ENCODE measurements at places on chromosomes 7 and 10.

- no peak for DNase-seq
These were observed 126.7 kb downstream of the TNS3 start for GRCh38 chr7:47454974-47455871.

GRCh38 chr10:116272440-116273283 lies at the start of gene GFRA1:
Gene GFRA1, minus strand, starts transcription at chr10:116273206. Its CDS starts 1,177 bp downstream, at chr10:116272029.
- DNase-seq = no peak

- DNase-seq = no peak
These were observed 498.2 kb downstream of the TNS3 start for GRCh38 chr7:47083476-47084250.

DNA sequence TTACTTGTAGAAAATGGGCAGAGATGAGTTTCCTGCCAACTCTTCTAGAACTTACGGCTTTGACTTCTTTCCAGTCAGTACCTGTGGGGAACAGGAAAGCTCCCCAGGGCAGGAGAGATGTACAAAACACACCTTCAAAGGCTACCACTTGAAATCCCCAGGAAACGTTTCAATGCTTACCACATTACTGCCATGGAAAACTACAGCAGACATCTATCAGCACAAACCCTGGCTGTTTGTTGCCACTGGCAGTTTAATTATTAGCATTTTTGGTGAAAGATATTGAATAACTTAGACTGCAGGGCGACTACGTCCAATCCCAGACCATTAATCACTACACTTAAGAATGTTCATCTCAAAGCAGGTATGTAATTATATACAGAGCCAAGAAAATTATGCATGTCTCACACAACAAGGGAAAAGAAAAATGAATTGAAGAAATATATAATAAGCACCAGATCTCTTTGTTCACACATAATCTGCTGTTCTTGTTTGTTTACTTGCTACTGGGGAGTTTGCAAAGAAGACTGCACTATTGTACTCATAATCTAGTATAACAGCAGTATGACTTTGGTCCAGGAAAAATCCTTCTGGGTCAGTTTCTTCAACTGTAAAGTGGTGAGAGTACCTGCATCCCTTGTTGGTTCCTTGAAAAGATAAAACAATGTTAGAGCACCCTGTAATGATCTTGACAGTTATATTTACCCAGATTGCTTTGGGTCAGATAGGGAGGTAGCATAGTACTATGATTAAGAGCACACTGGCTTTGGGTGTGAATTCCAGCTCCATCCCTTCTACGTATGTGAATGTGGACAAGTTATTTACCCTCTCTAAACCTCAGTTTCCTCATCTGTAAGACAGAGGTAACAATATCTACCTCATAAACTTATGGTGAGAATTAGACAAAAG lies 138.3 kb downstream of the DOCK4 start:
- no peak for DNase-seq

- no peak for DNase-seq
These were observed 11.0 kb downstream of the NUDT1 start for GRCh38 chr7:2253021-2253420.

- DNase-seq = peak; percentile 69
These were observed 14.0 kb downstream of the SLC29A4 start for GRCh38 chr7:5296611-5297226.

DNA sequence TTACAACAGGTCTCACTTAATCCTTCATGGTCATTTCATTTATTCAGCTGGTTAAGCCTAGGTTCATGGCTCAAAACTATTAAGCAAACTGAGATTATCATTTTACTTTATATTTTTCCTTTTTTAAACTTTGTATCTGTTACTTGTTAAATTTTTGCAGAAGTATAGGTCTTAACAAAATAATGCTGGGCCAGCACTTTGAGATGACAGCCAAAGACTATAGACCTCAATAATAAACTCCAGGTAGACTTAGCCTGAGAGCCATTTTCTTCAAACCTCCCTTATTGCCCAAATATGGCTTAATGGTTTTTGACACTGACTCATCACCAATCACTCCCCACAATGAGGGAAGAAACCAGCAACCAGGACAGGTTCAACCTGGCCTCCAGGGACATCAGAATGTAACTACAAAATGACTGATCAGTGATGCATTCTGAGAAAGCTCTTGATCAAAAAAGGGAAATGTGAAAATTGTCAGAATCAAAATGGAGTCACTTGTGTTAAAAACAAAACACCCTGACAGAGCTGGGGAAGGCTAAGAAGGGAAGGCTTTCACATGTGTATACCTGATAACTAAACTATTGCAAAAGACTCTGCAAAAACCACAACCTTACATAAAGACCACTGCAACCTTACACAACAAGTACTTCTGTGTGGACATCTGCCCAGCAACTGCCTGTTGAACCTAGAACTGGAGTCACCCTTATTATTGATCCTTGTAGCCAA lies 2.1 kb upstream of the CCDC126 start:
- peak; percentile 77 for DNase-seq

DNA sequence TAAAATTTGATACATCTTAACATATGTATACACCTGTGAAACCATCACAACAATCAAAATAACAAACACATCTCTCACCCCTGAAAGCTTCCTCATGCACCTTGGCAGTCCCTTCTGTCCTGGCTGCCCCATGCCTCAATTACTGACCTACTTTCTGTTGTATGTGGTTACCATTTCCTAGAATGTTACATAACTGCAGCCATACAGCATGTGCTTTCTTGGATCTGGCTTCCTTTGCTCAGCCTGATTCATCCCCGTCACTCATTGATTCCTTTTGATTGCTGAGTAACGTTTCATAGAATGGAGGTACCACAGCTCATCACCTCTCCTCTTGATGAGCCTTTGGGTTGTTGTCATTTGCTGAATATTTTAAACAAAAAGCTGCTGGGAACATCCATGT lies 165.3 kb downstream of the CELF2 start:
- DNase-seq = no peak

Data from OCI-LY7 (cell line).